Stimulated activated CD8-positive, alpha-beta memory T cell treated with anti-CD3 and anti-CD28 coated beads, Interleukin-15, amount 100 ng/mL, for 1 hour (primary cell): ENCODE measurements at places on chromosomes 5 and 9.

GRCh38 chr9:4464911-4465513, 25.3 kb upstream of the SLC1A1 start:
- DNase-seq = no peak

GRCh38 chr5:38258319-38259061, at the start of gene EGFLAM:
EGFLAM (plus strand) TSS chr5:38258559; CDS start chr5:38258755, 196 bp downstream.
- no peak for DNase-seq

GRCh38 chr5:98771382-98772109, 1.9 kb upstream of the RGMB start:
- no peak for DNase-seq

- DNase-seq = peak; percentile 75
These were observed at the start of gene NRARP for GRCh38 chr9:137302118-137302448. NRARP (minus strand) TSS chr9:137302271; CDS start chr9:137301928, 343 bp downstream.

DNA sequence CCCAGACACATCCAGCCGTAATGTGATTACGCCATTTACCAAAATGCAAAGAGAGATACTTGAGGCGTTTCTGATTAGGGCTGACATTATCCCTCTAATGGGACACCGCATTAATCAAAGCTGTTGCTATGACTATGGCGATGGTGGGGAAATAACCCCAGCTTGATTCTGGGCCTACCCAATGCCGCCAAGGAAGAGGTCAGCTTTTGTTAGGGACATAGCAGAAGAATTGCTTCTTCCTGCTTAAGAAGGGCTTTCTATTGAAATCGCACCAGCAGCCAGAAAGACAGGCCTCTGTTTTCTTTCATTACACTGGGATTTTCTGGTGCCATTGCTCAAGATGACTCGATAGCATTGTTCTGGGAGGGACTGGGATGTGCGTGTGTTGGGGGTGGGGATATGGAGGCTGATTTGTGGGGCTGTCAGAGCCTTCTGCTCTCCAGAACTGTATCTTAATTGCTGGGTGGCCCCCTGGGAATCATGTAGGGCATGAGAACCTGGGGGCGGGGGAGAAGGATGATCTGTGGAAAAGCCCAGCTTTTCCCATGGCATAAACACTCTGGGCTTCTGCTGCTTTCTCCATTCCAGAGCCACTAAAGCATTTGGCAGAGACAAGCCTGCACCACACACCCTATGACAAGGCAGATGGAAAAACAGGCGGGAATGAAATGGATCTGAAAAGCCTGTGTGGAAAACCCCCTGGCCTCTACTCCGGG, 106.5 kb upstream of the RAD23B start:
- no peak for DNase-seq

- no peak for DNase-seq
These were observed 1633.8 kb downstream of the MAT2B start for GRCh38 chr5:165139262-165139661.

DNA sequence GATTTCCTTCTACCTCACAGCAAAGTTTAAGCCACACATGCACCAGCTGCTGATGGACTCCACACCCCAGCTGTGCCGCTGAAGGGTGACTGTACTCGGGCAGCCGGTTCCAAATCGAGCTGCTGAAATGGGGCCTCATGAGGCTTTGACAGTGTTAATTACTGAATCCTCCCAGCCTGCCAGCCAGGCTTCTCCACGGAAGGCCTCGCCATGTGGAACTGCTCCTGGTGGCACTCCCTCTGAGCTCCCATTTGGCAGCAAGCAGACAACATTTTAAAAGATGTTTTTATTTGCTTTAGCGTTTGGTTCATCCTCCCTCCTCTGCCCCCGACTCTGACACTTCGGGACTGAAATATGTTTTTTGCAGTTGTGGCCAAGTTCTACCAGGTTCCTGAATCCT, 479.4 kb upstream of the MPDZ start:
- DNase-seq = no peak

- no peak for DNase-seq
These were observed 197.6 kb upstream of the MEF2C start for GRCh38 chr5:89080467-89081116.

DNA sequence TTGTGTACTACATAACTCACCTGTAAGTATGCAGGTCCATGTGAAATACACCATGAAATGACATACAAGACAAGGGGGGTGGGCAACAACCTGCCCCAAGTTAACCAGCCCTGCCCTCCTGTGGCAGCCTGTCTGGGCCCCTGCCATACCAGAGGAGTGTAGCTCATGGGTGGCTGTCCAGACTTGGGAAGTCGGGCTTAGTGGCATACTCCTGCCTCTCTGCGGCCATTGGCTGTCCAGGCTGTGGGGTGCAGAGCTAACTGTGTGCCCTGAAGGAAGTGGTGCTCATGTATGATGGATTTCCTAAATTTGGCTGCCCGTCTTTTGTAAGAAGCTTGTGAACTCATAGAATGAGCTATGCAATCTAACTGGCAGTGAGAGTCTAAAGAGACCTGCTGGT, 47.0 kb downstream of the GPR107 start:
- no peak for DNase-seq

DNA sequence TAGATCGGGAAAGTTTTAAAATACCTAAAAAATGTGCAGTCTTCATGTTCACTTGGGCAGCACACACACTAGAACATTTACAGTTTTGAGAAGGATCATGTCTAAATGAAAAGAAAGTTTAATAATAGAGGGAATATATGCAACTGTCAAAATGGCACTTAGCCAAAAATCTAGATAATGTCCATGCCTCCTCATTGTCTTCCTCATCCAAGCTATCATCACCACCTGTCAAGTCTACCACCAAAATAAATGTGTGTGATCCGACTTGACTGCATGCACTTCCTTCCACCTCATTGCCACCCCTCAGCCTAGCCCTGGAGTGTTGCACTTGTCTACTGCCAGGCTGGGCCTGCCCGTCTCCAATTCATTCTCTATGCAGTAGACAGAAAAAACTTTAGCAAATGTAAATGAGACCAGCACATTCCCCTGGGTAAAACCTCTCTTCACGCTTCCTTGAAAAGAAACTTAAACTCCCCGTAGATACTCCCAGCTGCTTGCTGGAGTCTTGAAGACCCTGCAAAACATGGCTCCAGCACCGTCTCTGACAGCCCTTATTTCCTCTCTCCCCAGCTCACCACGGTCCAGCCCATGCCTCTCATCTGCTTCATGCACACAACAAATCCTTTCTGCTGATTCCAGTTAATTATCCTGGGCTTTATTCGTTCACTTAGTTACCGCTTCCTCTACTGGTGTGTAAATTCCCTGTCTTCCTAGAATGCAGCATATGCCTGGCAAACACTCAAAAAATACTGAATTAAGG, 66.9 kb downstream of the FANCC start:
- no peak for DNase-seq

DNA sequence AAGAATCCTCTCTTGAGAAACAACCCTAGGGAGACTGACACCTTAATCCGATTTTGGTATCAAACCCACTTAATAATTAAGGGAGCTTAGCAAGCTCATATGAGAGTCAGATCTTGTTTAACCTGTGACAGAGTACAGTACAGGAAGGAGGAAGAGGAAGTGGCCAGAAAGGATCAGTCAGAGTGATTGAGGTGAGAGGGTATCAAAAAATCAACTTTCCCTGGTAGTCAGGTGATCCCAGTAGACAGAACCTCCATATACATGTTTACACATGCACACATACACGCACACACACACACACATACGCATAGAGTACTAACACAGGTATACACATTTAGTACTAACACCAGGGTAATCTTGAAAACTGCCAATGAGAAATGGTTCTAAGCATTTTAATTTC, 56.8 kb downstream of the GLIS3 start:
- no peak for DNase-seq

GRCh38 chr5:168364151-168364661, 72.8 kb downstream of the WWC1 start:
- DNase-seq = no peak

DNA sequence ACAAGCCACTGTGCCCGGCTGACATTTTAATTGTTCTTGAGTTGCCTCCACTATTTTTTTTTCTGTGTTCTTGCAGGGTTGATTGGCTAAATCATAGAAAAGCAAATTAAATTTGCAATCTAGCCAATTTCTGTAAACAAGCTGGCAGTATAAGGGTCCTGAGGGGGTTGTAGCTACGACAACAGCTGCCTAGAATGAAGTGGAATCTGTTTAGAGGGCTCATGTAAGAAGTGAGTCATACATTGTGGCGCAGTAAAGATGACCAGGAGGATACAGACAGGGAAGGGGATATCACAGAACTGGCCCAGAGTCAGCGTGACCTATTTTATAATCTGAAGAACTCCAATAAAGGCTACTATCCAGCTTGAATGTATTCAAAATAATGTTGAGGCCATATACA, 82.2 kb upstream of the TLE1 start:
- DNase-seq = no peak

DNA sequence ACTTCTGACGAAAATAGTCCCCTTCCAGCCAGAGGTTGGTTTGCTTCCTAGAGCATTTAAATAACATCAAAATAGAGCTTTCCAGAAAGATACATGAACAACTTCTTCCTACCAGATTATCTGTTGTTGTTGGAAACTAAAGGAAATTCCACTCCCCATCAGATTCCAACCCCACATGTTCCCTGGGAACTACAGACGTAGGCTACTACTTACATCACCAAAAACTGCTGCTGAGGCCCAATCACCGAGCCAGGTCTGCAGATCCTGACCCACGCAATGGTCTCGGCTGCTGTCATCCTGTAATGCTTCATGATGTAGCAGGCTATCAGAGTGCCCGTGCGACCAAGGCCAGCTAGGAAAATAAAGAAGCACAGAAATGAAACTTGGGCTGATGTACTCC, 73.4 kb downstream of the HABP4 start:
- no peak for DNase-seq

DNA sequence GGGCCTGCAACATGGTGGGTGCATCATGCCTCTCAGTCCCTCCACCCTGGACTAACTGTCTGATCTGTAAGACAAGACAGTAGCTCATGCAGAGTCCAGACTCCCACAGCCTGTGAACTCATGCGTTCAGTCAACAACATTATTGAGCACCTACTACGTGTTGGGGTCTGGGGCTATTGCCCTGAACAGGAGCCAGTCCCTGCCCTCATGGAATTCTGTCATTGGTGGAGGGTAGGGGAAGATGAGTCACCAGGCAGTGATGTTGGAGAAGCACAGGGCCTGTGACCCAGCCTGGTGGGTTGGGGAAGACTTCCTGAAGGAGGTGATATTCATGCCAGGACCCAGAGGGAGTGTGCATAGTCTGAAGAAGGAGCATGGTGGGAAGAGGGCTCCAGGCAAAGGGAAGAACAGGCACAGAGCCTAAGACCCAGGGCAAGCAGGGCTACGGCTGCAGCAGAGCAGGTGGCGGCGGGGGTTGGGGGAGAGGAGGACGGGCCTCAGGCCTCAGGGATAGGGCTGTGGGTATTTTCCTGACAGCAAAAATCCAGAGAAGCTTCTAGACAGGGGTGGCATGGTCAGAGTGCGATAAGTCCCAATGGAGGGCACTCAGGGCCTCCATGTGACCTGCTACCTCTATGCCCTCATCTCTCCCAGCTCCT, 26.7 kb upstream of the PSD2 start:
- no peak for DNase-seq

GRCh38 chr5:118279540-118280294, 708.6 kb downstream of the DTWD2 start:
- DNase-seq = no peak

DNA sequence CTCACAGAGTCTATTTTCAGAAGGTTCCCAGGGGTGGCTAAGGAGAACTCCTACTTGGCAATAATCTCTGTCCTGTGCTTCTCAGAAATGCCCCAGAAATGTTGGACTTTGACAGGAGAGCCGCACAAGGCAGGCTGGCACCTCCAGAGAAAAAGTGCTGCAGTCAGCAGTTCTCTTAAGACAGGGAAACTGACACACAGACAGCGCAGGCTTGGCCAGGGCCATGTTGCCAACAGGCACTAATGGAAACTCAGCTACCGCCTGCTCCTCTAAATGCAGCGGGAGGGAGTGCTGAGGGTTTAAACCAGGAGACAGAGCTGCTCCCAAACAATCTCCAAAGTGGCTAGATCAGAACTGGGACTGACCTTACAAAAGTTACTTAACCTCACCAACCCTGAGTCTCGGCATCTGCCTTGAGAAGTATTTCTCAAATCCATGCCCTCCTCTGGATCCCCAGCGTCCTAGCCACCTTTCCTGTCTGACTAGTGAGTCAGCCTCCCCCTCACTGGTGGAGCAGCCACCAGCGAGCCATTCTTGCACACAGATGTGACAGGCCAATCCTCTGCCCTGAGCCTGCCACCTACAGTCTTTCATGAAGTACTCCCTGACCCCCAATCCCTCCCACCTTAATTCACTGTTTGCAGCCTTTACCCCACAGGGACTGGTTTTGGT, 186.4 kb downstream of the CDK5RAP2 start:
- no peak for DNase-seq

- no peak for DNase-seq
These were observed 40.0 kb downstream of the G3BP1 start for GRCh38 chr5:151811593-151812321.

DNA sequence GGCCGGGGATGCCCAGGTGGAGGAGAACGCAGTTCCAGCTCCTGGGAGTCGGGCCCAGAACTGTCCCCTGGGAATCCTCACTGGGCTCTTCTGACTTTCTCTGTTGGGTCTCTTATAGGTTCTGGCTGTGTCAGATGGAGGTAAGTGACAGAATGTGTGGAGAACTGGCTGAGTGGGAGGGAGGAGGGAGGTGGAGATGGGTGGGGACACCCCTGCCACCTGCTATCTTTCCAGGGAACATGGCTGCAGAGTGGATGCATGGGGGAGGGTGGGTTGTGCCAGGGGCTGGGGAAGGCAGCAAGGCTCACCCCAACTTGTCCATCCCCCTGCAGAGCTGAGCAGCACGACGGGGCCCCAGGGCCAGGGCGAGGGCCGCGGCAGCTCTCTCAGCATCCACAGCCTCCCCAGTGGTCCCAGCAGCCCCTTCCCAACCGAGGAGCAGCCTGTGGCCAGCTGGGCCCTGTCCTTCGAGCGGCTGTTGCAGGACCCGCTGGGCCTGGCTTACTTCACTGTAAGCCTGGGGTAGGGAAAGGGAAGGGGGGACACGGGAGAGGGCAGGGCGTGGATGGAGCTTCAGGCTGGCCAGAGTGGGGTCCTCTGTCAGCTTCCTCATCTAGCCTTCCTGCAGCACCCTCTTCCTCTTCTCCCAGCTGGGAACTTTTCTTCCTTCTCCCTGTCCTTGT, 8.3 kb downstream of the RGS14 start:
- DNase-seq = no peak

DNA sequence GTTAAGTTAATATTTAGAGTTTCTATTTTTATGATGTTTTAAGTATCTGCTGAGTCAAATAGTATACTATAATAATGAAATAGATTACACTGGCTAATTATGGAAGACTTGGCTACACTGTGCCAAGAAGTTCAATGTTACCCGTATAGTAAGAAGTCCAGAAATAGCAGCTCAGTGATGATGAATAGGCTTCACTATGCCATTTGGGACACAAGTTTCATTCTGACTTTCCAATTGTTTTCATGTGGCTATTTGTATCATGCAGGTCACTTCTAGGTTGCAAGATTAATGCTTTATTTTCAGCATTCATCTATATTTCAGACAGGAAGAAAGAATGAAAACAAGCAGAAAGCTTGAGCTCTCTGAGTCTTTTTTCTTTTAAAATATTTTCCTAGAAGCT, 194.5 kb upstream of the RIOK2 start:
- no peak for DNase-seq

GRCh38 chr5:128252756-128253155, 169.2 kb downstream of the SLC12A2 start:
- DNase-seq = no peak
